Fibroblast of skin of right quadriceps (primary cell): ENCODE measurements at places on chromosomes 3 and 15.
A peak's percentile ranks its signal among the peaks of the same experiment; 100 is the strongest.

DNA sequence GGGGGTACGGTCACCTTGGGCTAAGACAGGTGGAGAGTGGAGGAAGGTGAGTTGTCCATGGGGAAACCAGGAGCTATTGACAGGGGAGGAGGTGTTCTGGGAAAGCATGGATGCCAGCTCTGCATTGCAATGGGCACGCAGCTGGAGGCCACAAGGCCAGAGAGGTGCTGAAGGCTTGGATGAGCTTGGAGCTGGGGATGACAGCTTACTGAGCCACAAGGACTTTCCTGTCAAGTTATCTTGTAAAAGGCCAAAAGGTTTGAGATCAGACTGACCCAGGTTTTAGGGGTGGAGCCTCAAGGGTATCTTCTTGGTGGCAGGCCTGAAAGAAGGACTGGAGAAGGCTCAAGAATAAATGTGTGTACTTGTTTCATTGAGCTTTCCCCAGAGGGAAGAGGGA, 115.2 kb downstream of the ASB7 start:
- no peak for DNase-seq

GRCh38 chr15:99818872-99819271, 85.6 kb upstream of the LYSMD4 start:
- DNase-seq, result no peak

DNA sequence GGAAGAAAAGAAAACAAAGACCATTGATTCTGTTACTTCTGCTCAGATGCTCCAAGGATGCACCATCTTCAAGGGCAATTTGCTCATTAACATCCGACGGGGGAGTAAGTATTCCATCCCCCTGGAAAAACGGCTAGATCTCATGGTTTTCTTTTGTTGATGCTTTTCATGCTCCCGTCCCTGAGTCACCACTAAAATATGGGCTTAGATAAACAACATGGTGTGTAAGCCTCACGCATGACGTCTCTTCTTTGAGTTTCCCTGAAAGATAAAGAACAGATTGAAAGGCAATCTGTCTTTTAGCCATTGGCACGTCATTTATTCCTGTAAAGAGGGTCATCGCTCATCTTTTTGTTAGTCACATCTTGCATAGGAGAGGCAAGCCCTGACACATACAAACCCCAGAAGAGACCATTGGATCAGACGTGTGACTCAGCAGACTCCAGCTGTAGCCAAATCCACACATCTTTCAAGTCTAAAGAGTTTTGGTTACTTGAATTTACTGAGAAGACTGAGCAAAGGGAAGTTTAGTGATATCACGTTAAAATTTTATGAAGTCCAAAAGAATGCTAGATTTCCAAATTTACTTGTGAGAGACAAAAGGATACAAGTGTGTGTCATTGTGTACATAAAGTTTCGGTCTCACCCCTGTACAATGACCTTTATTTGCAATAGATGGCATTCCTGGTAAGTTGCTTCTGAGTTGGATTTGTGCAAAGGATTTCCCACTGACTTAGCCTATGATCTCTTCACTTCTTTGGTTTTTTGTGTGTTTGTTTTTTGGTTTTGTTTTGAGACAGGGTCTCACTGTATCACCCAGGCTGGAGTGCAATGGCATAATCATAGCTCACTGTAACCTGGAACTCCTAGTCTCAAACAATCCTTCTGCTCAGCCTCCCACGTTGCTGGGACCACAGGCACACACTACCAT, 110.5 kb downstream of the PGPEP1L start:
- DNase-seq, result peak; percentile 100

GRCh38 chr3:42961633-42962032, 17.5 kb upstream of the GASK1A start:
- peak; percentile 43 for DNase-seq

DNA sequence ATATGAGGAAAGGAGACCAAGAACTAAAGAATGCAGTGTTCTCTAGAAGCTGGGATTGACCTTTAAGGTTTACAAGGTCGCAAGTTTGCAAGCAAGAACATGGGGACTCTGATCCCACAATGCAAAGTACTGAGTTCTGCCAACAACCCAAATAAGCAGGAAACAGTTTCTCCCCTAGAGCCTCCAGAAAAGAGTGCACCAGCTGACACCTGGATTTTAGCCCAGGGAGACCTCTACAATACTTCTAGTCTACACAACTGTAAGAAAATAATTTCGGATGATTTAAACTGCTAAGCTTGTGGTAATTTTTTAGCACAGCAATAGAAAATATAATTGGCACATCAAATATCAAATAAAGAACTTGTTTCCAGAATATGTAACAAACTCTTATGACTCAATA, 46.4 kb downstream of the EHHADH start:
- no peak for DNase-seq
